ENCODE measurements at places on chromosomes 2 and 18.

- no peak for DNase-seq
Observed at GRCh38 chr2:150610670-150611279, 123.3 kb upstream of the RND3 start.

DNA sequence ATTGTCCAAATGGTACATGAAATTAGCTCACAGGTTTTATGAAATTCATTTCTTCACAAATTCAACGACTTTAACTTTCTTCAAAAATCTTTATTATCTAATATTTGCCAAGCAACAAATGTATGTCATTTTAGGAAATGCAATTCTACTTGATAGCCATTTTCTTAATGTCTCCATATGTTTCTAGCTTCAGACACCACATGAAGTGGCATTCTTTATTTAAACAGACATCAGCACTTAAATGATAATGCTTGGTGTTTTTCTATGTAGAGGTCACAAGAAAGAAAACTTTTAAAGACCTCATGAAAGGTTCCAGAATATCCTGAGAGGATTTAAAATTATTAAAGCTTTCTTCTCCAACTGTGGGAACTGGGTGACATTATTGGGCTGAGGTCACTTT is 44.2 kb upstream of the XIRP2 start:
- no peak for DNase-seq

DNA sequence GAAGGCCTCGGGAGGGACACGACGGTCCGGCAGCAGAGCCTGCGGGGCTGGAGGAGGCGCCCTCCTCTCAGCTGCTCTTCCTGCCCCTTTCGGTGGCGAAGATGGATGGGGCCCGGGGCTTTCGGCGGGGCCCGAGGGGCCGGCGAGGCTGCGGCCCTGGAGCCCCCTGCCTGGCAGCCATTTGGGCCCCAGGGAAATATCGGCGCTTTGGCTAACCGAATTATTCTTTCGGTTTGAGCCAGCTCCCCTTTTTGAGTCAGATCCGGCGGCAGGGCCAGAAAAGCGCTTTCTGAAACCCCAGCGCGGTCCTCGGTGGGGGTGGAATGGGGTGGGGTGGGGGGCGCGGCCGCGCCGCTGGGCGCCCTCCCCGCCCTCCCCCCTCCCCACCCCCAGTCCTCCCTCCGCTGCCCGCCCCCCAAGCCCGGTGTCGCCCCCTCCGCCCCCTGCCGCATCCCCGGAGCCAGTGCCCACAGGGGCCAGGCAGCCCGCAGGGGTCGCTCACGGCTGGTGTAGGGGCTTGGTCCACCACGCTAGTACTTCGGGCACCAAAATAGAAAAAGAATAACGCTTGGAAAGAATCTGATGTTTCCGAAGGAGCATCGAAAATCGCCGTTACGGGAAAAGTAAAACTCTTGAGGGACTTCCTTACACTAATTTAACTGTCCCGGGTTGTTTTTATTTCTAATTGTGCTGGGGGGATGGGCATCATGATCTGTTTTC is 9.1 kb upstream of the ARID5A start:
- peak; percentile 54 for DNase-seq

- DNase-seq, result peak; percentile 26
Observed at GRCh38 chr18:59697236-59697932, at the start of gene CCBE1. Gene CCBE1 (minus strand): TSS chr18:59697423.

GRCh38 chr2:100135415-100135814 is 7.0 kb downstream of the AFF3 start:
- DNase-seq, result no peak

- no peak for DNase-seq
Observed at GRCh38 chr18:47417807-47418206, 166.3 kb upstream of the SKOR2 start.

DNA sequence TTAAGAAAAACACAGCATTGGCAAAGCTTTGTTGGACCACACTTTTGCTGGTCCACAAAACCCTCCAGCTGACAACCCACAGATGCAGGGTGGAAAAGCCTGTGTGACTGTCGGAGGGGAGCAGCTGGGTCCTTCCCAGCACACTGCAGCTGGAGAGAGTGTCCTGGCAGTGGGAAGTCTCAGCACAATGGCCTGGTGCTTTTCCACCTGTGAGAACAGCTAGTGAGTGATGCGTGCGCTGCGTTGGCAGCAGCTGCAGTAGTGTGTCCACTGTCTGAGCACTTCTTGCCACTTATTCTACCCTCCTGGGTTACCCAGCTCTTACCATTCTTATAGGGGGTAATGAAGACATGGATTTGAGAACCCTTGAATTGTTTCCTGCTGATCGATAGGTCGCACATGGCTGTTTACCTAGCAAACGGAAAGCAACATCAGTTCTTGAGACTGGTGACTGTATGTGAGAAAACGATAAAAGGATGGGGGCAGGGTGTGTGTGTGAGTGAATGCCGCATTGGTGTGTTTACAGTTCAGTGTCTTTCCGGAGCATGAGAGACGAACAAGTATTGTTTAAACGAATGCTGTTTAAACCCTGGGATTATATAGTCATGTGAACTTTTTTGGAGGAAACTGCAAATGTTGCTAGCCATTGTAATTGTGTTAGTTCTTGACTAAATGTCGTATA is 69.7 kb downstream of the LYPD6 start:
- no peak for DNase-seq

DNA sequence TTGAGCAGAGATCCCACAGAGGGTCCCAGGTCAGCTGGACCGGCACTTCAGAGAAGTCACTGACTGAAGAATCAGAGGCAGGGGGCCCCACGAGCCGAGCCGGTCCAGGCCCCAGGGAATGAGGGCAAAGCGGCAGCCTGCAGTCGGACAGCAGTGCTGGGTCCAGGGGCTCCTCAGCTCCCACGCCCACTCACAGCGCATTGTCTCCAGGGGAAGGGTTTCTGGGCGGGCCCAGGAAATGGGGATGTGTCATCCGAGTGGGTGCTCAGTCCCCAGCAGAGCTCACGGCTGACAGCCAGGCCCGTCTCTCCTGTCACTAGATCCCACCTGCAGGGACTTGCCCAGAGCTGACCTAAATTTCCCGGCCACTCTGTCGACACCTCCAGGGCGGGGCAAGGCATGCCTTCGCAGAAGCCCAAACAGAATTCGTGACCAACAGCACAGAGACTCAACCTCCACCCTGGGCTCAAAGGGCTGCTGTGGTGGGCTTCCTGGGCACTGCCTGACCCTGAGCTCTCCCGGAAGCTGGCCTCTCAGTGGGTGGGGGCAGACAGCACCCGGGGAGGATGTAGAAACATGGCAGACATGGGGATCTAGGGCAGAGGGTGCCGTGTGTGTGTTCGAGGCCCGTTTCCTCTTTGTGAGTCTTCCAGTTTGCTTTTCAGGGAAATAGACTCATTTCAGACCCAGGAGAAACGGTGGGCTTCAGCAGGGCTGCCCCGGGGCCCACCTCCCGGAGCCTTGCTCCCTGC is 42.1 kb upstream of the TAF1B start:
- DNase-seq, result peak; percentile 52

DNA sequence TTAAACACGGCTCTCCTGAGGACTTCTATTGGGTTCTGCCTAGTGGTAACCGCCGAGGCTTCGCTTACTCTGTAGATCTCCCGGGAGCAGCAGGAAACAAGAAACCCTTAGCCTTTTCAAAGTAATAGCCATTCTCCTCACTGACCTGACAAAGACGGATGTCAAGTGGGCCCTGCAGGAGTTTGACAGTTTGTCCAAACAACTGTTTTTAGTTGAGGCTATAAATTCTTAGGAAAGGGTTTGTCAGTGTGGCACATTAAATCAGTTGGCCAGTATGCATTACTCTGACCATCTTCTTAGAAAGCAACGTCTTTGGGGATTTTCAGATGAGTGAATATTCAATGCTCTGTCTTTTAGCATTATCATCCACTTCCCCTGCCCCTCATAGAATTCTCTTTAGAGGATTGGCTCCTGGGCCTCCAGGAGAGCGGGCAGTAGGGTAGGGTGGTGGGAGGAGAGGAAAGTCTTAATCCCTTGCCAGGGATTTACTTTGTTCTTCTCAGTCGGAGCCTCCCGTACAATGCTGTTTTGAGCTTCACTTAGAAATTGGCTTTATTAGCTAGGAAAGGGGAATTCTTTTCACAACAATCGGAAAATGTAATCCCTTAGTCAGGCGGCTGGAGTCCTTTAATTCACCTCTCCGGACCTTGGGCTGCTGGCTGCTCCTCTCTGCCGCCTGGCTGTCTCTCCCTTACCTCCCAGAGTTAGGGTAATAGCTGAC is 13.3 kb upstream of the C18orf32 start:
- DNase-seq, result no peak

DNA sequence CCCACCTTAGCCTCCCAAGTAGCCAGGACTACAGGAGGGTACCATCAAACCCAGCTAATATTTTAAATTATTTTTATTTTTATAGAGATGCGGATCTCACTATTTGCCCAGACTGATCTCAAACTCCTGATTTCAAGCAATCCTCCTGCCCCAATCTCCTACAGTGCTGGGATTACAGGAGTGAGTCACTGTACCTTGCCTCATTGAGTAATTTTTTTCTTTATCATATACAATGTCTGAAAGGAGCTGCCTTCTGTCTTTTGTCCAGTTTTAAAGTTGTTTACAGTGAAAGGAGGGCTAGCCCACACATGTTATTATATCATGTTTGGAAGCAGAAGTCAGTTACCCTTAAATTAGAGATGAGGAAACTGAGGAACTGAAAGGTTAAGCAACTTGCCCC is 32.5 kb downstream of the PRKRA start:
- DNase-seq, result no peak

DNA sequence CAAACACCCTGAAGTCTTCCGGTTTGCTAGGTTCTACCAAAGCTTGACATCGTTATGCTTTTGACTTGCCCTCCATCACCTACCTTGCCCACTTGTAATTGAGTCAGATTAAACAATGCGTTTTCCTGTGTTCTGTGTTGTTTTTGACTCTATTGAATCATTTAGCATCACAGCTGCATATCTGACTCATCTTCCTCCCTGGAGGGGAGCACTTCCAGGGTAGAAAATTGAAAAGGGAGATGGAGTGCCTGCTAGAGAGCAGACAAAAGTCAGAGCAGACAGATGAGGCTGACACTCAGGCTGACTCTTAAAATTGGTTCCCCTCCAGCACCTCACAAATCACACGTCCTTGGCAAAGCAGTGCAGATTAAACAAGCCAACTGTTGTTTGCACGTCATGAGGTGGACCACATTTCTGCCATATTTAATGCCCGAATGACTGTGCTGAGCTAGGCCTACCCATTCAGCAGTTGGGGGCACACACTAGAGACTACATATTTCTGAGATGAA is 2.2 kb downstream of the MPP4 start:
- no peak for DNase-seq

DNA sequence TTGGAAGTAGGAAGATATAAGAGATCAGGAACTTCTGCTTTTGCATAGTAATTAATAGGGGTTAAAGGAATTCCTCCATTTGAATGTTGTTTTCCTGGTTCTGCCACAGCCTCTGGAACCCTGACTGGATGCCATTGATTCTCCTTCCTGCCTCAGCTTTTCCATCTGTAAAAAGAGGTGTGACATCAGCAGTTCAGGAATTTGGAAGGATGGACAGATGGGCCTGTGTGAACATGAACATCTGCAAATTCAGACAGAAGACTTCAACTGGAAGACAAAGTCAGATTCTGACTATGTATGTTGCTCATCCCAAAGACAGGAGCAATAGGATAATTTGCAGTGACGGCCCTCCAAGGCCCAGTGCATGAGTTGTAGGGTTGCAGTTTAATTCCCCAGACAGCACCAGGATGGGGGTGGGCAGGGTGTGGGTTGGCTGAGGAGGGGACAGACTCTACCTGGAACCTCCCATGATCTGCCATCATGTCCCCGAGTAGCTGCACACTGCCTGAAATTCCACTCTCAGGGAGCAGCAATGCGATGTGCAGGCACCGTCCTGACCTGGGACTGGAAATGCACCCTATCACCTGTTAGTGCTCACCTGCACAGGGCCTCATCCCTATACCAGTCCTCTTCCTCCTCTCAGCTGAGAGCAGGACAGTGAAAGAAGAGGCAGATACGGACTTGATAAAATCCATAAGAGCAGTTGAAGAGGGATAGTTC is 98.9 kb upstream of the EPAS1 start:
- DNase-seq, result no peak

- DNase-seq, result no peak
Observed at GRCh38 chr18:45166836-45167551, 448.3 kb upstream of the SLC14A2 start.

GRCh38 chr2:102505290-102505689 is 32.3 kb downstream of the SLC9A4 start:
- DNase-seq, result no peak

GRCh38 chr2:150450765-150451164 is 36.7 kb downstream of the RND3 start:
- no peak for DNase-seq

DNA sequence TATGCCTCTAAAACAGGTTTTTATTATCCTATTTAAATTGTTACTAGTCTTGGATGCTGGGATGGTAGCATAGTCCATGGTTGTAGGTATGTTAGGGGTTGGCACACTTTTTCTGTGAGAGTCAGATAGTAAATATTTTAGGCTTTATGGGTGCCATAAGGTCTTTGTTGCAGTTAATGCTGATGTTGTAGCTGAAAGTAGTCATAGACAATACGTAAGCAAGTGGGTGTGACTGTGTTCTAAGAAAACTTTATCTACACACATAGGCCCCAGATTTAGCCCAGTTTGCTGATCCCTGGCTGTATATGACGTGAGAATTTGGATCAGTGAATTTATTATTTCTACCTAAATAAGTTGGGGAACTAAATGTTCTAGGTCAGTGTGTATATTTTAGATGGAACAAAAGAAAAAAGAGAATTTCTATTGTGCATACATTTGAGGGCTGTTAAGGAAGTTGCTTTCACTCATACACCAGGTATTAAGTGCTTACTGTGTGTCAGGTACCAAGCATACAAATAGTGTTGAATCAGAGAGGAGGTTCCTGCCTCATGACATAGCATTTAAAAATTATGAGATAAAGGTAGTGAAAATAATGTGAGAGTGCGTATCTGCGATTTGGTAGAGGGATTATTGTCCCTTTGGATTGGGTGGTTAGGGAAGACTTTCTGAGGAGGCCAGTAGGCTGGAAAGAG is 39.4 kb downstream of the AGFG1 start:
- DNase-seq, result no peak

- DNase-seq, result no peak
Observed at GRCh38 chr2:47129191-47129706, 25.9 kb downstream of the STPG4 start.

DNA sequence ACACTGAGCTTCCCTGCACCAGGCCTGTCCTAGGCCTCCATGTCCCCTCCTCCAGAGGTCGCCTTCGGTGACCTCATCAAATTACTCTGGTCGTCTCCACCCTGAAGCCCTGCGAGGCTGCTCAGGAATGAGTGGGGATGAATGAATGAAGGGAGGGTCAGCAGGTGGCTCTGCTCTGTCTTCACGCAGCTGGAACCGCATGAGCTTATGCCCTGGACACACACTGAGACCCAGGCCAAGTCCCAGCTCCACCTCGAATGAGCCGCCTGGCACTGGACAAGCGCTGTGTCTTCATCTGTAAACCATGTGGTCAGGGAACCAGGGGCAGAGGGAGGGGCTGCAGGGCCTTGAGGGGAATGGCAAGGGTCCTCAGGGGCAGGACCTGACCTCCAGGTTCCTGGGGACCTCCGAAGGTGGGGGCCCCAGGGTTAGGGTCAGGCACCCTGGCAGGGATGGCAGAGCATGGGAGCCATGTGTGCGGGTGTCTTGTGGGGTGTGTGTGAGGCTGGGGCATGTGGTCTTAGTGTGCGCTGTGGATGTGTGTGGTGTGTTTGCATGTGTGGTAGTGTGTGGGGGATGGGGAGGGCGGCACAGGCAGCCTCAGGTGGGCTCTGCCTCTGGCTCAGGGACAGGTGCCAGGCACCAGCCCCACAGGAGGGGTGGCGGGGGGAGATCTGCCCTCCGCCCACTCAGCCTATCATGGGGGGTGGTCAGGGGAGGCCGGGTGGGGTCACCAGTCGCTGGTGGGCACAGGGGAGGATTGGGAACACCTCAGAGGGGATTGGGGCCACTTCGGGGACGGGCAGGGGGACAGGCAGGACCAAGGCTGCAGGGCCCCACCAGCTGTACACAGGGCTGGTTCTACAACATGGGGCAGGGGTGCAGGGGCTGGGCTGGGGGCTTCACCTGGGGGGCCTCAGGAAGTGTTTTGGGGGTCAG is 13.9 kb downstream of the ODC1 start:
- DNase-seq, result no peak

Data from stimulated activated CD4-positive, alpha-beta T cell treated with anti-CD3 and anti-CD28 coated beads, Interleukin-1b, Interleukin-23, amount 100 ng/mL, for 4 hours (primary cell).